ENCODE measurements at places on chromosomes 1 and 21.

- no peak for DNase-seq
These were observed 33.3 kb upstream of the CD1D start for GRCh38 chr1:158147401-158147800.

- DNase-seq, result no peak
These were observed 11.3 kb downstream of the RWDD2B start for GRCh38 chr21:29007810-29008209.

DNA sequence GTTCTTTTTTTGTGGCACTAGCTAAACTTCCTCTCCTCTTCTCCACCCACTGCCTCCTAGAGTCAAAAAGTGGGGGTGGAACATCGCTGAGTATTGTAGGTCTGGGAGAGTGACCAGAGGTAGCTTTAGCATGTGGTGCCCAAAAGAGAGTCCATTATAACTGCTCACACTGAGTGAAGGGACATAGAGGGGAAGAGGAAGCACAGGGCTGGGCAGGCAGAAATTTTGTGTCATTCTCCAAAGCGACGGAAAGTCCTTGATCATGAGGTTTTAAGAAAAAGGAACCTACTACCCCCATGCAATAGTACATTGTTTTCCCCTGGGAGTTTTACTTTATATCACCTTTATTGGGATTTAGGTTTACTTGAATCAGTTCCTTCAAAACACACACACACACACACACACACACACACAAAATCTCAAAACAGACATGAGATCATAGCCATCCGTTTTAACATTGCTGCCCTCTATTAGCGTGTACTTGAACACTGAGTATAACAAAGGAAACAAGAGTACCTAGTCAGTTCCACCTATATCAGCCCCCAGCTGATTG lies 4.1 kb downstream of the CD84 start:
- no peak for DNase-seq

- DNase-seq, result peak; percentile 18
These were observed 9.1 kb downstream of the TTC22 start for GRCh38 chr1:54791880-54792522.

DNA sequence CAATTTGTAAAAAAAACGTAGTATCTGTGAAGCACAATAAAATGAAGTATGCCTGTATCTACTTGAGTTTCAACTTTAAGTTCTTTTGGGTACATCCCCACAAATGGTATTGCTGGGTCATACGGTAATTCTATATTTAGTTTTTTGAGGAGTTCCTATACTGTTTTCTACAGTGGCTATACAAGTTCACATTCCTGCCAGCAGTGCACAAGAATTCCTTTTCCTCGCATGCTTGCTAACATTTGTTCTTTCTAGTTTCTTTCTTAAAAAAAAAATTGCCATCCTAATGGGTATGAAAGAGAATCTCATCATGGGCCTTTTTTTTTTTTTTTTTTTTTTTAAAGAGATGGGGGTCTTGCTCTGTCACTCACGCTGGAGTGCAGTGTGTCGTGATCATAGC lies 41.9 kb downstream of the UCK2 start:
- DNase-seq, result no peak

DNA sequence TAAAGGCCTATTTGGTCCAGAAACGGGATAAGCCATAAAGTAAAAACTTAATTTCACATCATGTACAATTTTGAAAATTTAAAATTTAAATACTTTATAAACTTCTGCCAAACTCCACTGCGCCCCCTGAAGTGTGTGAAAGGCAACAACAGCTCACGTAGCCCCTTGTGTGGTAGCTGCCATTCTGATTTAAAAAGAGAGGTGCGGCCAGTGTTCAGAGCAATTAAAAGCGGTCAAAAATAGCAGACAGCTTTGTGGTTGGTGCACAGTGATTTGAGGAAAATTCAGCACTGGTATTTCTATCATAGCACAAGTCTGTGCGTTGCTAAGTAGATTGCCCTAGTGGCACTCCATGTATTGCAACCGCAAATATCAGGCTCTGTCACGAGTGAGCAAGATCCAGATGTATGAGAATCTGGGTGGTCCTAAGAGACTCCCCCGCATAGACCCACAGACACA lies 122.5 kb downstream of the ATG4C start:
- DNase-seq, result no peak

DNA sequence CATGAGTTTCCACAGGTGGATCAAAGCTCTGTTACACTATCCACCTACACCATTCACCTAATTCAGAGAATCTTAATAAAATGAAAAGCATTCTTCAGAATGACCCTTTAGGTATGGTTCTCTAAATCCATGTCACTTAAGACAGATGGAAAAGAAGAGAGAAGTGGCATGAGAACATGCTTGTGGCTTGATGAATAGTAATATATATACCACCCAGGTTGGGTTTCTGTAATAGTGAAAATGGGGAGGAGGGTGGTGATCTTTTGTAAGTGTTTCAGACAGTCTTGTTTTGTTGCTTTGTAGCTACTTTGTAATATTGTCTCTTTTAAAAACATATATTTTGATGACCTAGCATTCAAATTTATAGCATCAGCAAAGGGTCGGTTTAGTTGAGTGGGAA lies 469.8 kb downstream of the USP25 start:
- DNase-seq, result no peak

DNA sequence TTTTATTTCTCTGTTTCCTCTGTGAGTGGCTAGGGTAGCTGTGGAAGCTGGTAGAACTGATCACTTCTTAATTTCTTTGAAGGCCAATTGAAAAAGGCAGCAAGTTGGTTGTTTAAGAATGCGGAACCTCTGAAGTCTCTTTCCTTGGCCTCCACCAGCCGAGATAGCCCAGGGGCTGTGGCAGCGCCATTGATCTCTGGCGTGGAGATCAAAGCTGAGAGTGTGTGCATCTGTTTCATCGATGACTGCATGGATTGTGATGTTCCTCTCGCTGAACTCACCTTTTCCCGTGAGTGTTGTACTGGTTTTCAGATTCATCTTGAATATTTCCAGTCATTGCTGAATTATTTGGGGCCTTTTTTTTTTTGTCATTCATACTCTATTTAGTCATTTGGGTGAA lies 97.7 kb downstream of the VPS13D start:
- no peak for DNase-seq

DNA sequence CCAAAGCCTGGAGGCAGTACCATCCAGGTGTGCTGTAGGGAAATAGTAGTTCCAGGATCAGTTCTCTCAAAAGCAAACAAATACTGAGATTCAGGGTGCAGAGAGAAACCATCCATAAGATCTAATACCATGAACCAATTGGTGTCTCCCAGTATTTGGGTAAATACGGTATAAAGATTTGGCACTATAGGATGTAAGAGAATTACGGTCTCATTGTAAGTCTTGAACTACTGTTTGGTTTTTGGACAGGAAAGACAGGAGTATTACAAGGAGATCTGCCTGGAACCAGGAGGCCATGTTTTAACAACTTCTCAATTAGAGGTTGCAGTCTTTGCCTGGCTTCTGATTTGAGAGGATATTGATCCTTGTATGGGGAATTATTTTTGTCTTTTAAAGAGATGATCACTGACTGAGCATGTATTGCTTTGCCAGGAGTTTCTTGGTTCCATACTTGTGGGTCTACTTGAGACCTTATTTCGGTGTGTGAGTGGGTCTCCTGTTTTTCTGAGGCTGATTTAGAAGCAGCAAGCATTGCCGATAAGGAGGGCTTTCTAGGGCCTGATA lies 10.2 kb downstream of the AADACL4 start:
- no peak for DNase-seq

DNA sequence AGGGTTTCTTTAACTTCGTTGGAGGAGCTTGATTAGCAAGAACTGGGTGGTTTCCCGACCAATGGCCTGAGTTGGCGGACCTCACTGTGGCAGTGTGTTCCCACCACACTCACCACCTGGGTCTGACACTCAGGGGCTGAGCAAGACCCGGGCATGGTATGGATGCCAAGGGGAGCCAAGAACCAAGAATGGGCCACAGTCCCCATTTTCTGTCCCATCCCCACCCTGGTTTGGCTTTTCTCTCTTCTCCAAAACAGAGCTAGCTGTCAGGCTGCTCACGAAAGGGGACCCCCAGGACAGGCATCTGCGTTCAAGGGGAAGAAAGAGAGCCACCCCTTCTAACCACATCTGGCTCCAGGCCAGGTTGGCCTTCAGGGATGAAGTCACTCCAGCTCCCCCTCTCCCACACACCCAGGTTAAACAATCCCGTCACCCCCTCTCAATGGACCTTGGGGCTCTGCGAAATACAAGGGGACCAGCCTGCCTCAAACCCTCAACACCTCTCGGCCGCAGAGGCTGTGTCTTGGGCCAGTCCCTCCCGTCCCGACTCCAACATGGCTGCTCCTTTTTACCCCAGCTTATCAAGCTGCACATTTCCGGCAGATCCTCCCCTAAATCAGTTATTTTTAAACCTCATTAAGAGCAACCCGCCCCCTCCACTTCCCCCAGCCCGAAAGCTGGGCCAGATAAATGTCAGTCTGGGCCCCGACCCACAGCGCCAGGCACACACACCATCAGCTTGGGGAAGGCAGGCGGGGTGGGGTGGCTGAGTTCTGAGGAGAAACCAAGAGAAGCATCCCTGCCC lies 3.4 kb downstream of the TAGLN2 start:
- DNase-seq, result no peak

DNA sequence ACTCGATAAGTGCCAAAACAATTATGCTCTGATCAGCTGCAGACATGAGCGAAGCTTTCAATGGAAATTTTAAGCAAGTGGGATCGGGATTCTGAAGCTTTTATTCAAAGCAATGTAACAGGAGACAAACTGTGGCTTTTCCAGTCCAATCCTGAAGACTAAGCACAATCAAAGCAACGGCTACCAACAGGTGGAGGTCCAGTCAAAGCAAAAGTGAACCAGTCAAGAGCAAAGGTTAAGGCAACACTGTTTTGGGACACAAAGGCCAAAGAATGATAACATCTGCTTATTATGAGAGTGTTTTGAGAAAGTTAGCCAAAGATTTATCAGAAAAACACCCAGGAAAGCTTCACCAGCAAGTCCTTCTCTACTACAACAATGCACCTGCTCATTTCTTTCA lies 170.1 kb downstream of the SEC16B start:
- DNase-seq, result no peak

DNA sequence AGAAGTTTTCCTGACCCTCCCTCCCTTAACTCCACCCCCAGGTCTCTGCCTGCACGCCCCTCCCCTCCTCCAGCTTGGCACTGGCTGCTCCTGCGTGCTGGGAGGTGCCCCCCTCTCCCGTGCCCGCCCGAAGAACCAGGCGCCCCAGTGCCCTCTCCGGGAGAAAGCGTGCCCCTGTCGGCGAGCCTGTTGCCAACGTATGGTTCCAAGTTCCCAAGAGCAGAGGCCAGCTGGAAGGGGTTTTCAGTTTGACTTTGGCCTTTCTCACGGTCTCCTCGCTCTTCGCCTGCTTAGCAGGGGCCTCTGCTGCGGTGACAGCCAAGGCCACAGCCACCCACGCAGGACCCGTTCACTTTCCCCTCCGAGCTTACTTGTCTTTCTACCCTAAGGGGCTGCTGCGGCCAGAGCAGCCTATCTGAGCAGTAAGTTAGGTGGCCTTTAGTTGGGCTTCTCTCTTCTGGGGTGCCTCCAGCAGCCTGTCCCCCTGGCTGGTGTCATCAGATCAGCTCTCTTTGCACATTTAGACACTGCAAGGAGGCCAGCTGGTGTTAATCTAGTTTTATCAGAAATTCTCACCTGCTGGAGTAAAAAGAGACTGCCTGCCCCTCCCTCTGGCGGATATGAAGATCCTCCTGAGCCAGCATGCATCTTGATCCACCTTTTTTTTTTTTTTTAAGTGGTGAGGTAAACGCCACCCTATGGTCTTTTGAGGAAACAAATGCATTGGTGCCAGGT lies 1.5 kb downstream of the STUM start:
- no peak for DNase-seq

DNA sequence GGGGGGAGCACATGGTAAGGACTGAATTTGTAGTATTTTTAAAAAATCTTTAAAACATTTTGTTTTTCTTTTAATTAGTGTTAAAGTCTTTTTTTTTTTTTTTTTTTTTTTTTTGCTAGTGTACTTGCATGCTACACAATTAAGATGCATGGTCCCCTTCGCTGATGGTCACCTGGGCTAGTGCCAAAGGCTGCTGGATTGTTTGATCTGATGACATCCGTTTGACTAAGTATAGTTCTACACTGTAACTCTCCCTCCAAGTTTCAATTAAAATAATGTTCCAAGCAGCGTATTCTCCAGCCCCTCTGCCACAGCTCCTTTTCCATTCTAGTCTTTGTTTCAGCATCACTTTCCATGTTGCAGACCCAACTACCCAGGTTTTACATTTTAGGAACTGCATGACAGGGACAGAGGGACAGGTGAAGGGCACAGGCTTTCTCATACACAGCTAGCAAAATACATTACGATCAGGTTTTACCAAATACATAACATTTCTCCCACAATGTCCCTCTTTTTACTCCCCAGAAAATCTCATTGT lies 852 bp upstream of the RAVER2 start:
- DNase-seq, result no peak

DNA sequence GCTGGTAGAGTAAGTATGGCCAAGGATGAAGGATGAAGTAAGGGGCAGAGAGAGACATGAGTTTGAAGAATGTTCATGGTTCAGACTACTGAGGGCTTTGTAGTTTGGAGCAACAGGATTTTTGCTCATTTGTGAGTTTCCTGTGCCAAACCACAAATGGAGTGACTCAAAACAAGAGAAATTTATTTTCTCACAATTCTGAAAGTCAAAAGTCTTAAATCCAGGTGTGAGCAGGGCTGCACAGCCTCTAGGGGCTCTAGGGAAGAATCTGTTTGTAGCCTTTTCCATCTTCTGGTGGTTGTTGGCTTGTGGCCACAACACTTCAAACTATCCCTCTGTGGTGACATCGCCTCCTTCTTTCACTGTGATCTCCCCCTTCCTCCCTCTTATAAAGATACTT lies 58.9 kb downstream of the RHOU start:
- peak; percentile 6 for DNase-seq

GRCh38 chr1:57222307-57222706 lies 201.6 kb downstream of the DAB1 start:
- no peak for DNase-seq

DNA sequence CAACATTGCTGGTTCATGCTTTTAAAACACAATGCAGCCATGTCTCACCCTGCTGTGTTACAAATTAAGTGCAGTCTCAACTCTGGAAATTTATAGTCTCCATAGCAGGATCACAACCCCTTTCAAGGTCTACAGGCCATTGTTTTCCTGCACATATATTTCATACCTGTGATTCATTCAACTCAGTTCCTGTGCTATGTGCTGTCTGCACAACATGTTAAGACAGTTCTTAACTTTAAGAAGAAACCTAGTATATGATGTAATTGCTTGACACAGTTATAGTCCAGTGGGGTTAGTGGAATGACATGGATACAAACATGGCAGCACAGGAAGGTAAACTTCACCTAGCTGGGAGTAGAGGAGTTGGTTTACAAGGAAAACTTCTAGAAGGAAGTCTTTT lies 106.4 kb downstream of the IFI44 start:
- no peak for DNase-seq

- DNase-seq, result no peak
These were observed 4.9 kb downstream of the CR2 start for GRCh38 chr1:207459008-207459407.

DNA sequence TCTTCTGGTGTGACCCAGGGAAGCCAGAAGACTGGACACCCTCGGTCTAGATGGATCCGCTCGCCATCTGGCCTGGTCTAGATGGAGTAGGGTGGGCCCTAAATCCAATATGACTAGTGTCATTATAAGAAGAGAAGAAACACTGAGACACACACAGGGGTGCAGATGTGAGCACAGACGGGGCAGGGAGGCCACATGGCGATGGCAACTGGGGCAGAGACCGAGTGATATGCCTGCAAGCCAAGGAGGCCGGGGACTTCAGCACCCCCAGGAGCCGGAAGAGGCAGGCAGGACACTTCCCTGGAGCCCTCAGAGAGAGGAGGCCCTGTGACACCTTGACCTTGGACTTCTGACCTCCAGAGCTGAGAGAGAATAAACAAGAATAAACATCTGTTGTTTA lies 5.6 kb upstream of the TFF3 start:
- no peak for DNase-seq
